Ovary (tissue), 10 donors: ENCODE measurements at places on chromosomes 4 and X. TPM values are rescaled to one million over a fixed set of nuclear protein-coding genes. Genes with fewer than 3 reads are reported as not detected.

- no peak for DNase-seq
- H3K27ac ChIP-seq, result no peak overlapping the region
- no peaks in the 10 kb centered on the region for H3K27me3 ChIP-seq
- peak overlapping the region; percentile 51 for H3K4me3 ChIP-seq
Observed at GRCh38 chr4:88822034-88822789, 124.6 kb upstream of the NAP1L5 start.

The ACOX3 gene
- 15.0 TPM for total RNA-seq

DNA sequence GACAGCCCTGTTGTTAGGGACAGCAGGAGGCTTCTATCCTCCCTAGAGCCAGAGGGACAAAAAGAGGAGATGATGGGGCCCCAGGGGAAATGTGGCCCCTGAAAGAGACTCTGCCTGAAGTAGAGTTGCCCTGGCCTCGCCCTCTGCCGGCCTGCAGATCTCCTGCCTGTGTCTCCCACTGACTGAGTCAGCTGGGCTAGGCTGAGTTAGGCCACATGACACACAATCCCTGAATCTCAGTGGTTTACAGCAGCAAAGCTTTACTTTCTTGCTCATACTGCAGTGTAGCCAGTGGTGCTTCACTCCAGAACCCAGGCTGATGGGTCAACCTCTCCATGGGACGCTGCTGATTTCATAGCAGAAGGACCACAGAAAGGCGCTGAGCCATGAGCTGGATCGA is 23.5 kb downstream of the DRD5 start:
- no peaks in the 10 kb centered on the region for H3K36me3 ChIP-seq
- no peak for DNase-seq
- H3K27me3 ChIP-seq, result no peaks in the 10 kb centered on the region
- H3K27ac ChIP-seq, result no peak overlapping the region
- H3K4me3 ChIP-seq, result no peak overlapping the region

GRCh38 chrX:17768997-17769396 is 31.7 kb downstream of the SCML1 start:
- H3K27ac ChIP-seq, result no peak overlapping the region
- H3K27me3 ChIP-seq, result no peaks in the 10 kb centered on the region
- no peak overlapping the region for H3K4me3 ChIP-seq
- no peaks in the 10 kb centered on the region for H3K36me3 ChIP-seq
- no peak for DNase-seq
